ENCODE measurements at places on chromosomes 5 and 9.

DNA sequence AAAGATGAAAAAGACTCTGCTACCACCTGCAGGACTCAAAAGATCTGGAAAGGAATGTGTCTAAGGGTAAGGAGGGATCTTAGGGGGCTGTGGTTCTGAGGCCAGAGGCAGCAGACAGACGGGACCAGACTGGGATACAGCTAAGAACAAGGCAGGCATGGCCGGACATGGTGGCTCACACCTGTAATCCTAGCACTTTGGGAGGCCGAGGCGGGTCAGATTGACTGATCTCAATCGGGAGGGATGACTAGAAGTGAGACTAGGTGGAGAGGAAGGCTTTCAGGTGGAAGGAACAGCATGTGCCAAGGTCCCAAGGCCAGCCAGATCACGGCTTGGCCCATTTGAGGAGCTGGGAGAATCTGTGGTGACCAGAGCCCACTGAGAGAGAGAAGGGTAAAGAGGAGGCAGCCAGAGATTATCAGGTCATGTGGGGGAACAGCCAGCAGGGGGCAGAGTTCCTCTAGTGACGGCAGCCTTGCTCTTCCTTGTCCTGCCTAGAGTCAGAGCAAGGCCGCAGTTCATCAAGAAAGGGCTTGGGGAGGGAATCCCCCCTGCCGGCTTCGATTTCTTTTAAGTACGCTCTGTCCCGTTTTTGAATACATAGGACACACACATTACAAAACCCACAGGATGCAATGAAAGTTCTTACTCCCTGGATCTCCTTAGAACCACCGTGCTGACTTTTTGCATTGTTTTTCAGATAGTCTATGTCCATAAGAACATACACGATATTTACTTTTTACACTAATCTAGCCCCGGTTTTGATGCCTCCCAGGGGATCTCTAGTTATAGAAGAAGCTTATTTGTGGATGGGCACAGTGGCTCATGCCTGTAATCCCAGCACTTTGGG lies 2.6 kb upstream of the OLFML2A start:
- DNase-seq, result peak; percentile 84

DNA sequence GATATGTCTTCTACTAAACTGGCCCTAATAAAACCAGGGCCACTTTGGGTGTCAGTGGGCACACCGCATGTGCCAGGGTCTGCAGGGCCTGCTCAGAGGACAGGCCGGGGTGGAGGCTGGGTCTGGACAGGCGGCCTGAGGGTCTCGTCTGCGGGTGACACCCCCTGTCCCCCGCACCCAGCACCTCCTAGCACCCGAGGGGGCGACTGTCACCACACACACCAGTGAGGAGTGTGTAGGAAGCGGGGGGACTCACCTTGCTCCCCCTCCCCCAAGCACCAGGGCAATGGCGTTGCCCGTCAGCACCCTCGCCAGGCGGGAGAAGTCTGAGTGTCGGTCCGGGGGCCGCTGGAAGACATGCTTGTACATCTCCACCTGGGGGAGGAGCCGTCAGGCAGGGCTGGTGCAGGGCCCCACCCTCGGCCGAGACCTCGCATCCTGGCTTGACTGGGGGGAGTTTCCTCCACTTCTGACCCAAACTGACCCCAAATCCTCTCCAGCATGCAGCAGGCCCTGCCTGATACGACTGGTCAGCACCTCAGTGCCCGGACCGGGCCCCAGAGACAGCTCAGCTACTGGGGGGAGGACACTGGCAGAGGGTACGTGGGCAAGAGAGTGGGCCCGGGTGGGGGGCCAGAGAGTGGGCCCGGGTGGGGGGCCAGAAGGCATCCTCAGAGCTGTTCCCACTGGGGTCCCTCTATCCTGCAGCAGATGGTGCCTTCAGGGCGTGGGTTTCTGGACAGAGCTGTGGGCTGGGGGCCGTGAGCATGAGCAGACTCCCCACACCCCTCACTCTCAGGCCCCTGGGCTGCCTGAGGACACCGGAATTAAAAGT lies 18.9 kb upstream of the NSMF start:
- no peak for DNase-seq

GRCh38 chr9:80020056-80020455 lies 448.3 kb downstream of the TLE4 start:
- DNase-seq, result no peak

DNA sequence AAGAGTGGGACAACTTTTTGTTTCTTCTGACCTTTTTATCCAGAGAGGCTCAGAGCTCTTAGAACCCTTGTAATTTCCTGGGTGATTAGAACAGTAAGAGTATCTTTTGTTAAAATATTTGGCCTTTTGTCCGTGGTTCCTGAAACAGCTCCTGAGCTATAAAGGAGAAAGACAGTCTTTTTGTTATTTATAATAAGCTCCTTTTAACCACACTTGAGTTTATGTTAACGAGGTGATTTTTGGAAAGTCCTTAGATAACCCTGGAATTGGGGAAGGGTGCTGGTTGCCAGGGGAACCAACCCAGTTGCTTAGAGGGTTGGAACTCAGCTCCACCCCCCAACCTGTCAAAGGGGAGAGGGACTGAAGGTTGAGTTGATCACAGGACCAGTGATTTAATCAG lies 4.8 kb downstream of the ZNF483 start:
- no peak for DNase-seq

DNA sequence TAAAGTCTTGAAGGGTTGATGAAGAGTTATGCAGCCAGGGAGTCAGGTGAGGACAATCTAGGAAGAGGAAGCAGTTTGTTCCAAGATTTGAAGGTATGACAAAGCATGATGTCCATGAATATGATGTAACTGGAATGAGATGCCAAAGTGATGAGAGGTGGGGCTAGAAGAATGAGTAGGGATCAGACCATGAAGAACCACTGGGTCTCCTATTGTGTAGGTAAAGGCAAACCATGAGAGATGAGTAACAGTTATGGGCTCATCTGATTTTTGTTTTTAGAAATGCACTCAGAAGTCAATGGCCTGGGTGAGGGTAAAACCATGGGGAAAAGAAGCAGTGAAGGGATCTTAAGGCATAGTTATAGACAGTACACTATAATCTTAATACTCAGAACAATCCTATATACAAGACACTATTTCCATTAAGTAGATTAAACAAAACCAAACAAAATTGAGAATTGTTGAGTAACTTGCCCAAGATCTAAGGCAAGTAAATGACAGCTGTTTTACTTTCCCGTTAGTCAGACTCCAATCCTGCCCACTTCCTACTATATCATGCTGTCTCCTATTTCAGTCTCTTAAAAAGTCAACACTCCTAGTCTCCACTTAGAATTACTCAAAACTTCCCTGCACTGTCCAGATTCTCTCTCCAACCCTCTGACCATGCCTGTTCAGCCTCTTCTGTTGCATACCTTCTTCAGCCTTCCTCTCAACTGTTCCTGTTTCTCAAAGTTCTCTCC lies 393.8 kb upstream of the MEF2C start:
- DNase-seq, result no peak

DNA sequence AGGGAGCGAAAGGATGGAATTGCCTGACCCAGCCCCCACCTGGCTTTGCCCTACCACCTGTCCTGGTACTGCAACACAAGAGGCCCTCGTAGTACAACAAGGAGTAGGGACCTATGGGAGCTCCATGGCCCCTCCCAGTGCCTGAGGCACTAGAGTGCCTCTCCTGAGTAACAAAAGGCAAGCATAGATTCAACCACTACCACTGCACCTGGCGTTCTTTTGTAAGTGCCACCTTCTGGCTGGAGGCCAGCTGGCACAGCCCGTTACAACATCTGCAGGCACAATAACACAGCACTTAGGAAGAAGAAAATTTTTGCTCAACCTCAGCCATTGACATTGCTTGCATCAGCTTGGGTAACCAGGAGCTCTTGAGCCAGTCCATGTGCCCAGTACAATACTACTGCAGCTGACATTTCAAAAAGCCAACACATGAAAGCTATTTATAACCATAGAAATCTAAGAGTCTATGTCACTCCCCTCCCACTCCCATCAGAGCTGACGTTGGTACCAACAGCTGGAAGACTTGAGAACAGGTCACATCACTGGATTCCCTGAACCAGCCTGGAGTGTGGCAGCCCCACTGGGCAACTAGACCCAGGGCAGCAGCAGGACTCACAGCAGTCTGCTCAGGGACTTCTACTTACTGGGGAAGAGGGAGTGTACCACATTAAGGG lies 17.7 kb upstream of the FAM174A start:
- no peak for DNase-seq

- no peak for DNase-seq
Measured at GRCh38 chr5:138932171-138932810, 57.2 kb upstream of the LRRTM2 start.

DNA sequence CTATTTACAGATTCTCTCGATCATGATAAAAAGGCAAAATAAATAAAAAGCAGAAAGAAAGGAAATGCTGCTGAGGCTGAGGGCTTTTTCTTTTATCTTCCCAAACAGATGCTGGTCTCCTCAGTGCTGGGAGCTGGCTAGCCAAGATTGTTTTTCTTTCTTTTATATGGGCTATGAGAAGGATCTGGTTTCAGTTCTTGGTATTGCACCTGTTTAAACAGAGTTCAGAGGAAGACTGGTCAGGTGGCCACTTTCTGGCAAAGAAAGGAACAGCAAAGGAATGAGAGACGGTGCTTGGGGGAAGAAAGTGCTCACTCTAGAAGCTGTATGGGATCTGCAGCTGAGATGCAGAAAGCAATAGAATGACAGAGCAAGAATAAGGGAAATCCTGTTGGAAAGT lies 88.9 kb downstream of the SLF1 start:
- no peak for DNase-seq

DNA sequence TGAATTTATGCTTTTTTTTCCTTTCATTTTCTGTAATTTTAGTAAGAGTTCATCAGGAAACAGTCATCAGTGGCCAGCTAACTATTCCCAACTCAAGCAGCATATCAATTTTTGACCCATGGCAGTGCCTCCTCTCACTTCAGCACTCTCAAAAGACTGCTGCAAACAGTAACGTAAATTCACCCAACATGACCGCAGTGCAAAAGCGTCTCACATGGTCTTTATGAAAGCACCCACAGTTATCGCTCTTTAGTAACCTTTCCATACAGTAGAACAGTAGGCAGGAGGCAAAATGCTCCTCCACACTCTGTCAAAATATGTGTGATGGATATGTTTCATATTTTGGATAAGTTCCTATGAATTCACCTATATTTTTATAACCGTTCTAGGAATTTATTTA lies 48.6 kb downstream of the PARP8 start:
- DNase-seq, result no peak

DNA sequence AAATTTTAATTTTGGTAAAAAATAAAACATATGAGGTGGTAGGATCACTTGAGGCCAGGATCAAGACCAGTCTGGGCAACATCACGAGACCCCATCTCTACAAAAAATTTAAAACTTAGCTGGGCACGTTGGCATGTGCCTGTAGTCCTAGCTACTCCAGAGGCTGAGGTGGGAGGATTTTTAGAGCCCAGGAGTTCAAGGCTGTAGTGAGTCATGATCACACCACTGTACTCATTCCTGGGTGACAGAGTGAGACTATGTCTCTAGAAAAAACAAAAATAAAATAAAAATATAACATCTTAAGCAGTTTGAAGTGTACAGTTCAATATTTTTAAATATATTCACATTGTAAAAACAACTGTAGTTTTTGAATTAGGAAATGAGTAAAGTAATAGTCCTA lies 108.3 kb downstream of the SMIM15 start:
- DNase-seq, result no peak

Data from activated CD8-positive, alpha-beta memory T cell treated with anti-CD3 and anti-CD28 coated beads, Interleukin-2, amount 50 U/mL, for 4 hours (primary cell).